ENCODE measurements at places on chromosomes 11 and 22. TPM values are rescaled to one million over a fixed set of nuclear protein-coding genes. Genes with fewer than 3 reads are reported as not detected.

DNA sequence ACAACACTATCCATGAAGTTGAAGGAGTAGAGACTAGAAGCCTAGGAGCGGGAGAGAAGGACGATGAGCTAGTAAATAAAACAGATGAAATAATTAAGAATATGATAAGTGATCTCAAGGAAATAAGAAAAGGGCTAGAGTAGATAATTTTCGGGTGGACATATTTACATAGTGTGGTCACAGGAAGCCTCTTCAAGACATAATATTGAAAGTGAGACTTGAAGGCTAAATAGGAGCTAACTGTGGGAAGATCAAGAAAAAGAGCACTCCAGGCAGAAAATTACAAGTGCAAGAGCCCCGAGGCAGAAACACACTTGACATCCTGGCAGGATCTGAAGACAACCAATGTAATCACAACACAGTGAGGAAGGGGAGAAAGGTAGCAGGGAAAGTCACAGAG lies 11.9 kb upstream of the PPFIBP2 start:
- no peak overlapping the region for H3K4me3 ChIP-seq
- no peak overlapping the region for H3K27ac ChIP-seq
- no peaks in the 10 kb centered on the region for H3K4me1 ChIP-seq
- no peak for DNase-seq

DNA sequence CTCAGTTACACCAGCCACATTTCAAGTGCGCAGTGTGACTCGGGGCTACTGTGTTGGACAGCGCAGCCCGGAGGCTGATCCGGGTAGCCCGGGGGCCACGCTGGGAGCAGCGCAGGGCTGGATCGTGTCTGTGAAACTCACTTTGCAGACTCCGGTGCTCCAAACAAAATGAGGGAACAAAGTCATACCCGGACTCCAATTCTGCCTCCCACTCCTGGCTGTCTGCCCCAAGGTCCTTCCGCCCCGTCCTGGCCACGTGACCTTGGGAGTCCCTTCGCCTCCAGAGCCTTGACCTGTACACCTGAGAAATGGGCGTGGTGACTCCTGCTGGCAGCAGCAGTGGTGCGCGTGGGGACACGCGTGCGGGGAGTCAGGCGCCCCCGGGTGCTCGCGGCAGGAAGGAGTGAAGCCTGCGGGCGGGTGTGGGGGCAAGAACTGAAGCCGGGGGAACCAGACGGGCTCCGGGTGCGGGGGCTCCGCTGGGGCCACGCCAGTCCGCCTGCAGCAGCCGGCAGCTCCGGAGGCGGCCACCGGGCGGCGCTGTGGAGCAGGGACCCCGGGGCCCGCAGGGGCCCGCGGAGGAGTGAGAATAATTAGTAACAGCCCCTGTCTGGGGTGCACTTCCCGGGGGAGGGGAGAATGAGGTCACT lies 42.4 kb downstream of the KCNJ4 start:
- no peaks in the 10 kb centered on the region for H3K27me3 ChIP-seq
- DNase-seq: peak; percentile 38
- no peaks in the 10 kb centered on the region for H3K36me3 ChIP-seq
- H3K27ac ChIP-seq: no peak overlapping the region
- peaks cover 7% of the 10 kb centered on the region for H3K4me1 ChIP-seq

DNA sequence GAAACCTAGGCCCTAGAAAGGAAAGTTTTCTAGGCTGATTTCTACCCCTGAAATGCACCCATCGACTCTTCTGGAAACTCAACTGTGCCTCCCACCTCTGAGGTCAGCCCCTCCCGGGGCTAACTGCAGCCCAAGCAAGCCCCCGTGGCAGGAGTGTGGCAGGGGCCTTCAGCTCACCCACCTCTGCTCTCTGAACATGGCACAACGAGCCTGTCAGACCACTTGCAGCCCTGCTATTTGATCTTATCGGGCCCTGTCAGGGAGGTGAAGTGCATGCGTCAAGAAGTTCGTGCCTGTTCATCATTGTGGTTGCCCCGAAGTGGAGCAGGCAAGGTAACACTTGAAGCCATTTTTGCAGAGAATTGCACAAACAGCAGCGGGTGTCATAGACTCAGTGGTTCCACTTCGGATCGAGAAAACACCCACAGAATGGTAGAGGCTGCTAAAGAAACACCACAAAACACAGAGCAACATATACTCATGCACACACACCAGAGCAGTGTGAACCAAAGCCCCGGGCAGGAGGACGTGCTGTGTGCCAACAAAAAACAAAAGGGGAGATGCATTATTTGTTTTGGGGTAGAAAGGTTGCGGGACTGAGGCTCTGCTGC lies 262.7 kb downstream of the ETS1 start:
- no peaks in the 10 kb centered on the region for H3K27me3 ChIP-seq
- H3K27ac ChIP-seq: peak overlapping the region; percentile 92
- H3K36me3 ChIP-seq: no peaks in the 10 kb centered on the region
- peaks cover 83% of the 10 kb centered on the region for H3K4me1 ChIP-seq
- peak; percentile 97 for DNase-seq

- H3K4me3 ChIP-seq: no peak overlapping the region
- no peaks in the 10 kb centered on the region for H3K36me3 ChIP-seq
- H3K27ac ChIP-seq: no peak overlapping the region
- no peaks in the 10 kb centered on the region for H3K27me3 ChIP-seq
Observed at GRCh38 chr11:97537407-97538150, 1147.8 kb downstream of the JRKL start.

DNA sequence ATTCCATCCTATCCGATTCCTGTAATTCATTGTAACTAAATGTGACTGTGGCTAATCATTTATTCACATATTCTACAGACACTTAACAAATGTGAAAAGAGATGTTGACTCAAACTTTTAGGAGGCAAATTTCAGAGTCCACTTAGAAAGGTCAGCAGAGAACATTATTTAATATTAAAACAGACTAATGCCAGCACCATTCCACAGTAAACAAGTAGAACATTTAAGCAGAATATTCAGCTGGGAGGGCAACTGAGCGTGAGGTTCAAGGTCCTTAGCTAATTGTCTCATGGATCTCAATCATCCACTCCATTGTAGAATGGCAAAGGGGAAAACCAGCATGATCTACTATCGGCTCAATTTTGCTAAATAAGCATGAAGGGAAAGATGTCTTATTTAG lies 5.1 kb upstream of the SLC5A12 start:
- H3K27me3 ChIP-seq: no peaks in the 10 kb centered on the region
- H3K36me3 ChIP-seq: no peaks in the 10 kb centered on the region
- H3K4me3 ChIP-seq: no peak overlapping the region
- no peak for DNase-seq
- no peak overlapping the region for H3K27ac ChIP-seq

- H3K4me3 ChIP-seq: no peak overlapping the region
- H3K4me1 ChIP-seq: no peaks in the 10 kb centered on the region
- DNase-seq: no peak
- H3K27me3 ChIP-seq: no peaks in the 10 kb centered on the region
- no peaks in the 10 kb centered on the region for H3K36me3 ChIP-seq
- no peak overlapping the region for H3K27ac ChIP-seq
Observed at GRCh38 chr22:39289533-39289932, 29.9 kb downstream of the RPL3 start.

- no peak overlapping the region for H3K27ac ChIP-seq
- no peaks in the 10 kb centered on the region for H3K36me3 ChIP-seq
- H3K4me1 ChIP-seq: no peaks in the 10 kb centered on the region
- H3K27me3 ChIP-seq: no peaks in the 10 kb centered on the region
Observed at GRCh38 chr11:78788533-78788932, 213.9 kb upstream of the NARS2 start.

- peaks cover 7% of the 10 kb centered on the region for H3K4me1 ChIP-seq
- DNase-seq: no peak
- no peak overlapping the region for H3K4me3 ChIP-seq
- H3K36me3 ChIP-seq: no peaks in the 10 kb centered on the region
- H3K27me3 ChIP-seq: no peaks in the 10 kb centered on the region
Observed at GRCh38 chr11:82969811-82970210, 68.3 kb downstream of the DDIAS start.

GRCh38 chr11:17572791-17573460 lies 25.9 kb downstream of the OTOG start:
- H3K4me1 ChIP-seq: no peaks in the 10 kb centered on the region
- no peak overlapping the region for H3K4me3 ChIP-seq
- H3K36me3 ChIP-seq: no peaks in the 10 kb centered on the region
- no peaks in the 10 kb centered on the region for H3K27me3 ChIP-seq
- DNase-seq: no peak

LRRC55 gene
- not detected for polyA plus RNA-seq

SAA4 gene
- polyA plus RNA-seq: not detected

CNTF gene
- polyA plus RNA-seq: 0.10 TPM

PLXNB2 gene
- polyA plus RNA-seq: not detected

OR52I1 gene
- 0.23 TPM for polyA plus RNA-seq

CHADL gene
- polyA plus RNA-seq: 0.10 TPM

NCAM1 gene
- not detected for polyA plus RNA-seq

SAA1 gene
- polyA plus RNA-seq: not detected

CYB561A3 gene
- 95.7 TPM for polyA plus RNA-seq

OR5T3 gene
- not detected for polyA plus RNA-seq

DENND5A gene
- 39.6 TPM for polyA plus RNA-seq

KIAA1671 gene
- 0.68 TPM for polyA plus RNA-seq

SMTNL1 gene
- 0.55 TPM for polyA plus RNA-seq

Measured in CD4-positive, alpha-beta memory T cell (primary cell).